ENCODE measurements at places on chromosomes 2 and 18.
A peak's percentile ranks its signal among the peaks of the same experiment; 100 is the strongest.

DNA sequence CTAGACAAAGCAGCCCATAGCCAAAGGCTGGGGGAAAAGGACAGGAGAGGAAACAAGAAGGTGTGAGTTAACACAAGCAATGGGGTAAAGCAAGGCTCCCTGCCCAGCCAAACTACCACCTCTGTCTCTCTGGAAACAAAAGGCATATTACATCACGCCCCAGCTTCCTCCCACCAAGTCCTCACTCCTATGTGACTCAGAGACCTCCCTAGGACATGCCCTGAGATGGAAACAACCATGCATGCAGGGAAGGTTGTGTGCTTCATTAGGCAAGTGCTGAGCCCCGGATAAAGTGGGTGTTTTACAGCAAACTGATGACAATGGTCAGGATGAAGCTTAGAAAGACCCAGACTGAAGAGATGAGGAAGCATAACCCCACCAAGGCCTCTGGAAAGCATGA lies 9.0 kb upstream of the ATRAID start:
- no peak for DNase-seq

DNA sequence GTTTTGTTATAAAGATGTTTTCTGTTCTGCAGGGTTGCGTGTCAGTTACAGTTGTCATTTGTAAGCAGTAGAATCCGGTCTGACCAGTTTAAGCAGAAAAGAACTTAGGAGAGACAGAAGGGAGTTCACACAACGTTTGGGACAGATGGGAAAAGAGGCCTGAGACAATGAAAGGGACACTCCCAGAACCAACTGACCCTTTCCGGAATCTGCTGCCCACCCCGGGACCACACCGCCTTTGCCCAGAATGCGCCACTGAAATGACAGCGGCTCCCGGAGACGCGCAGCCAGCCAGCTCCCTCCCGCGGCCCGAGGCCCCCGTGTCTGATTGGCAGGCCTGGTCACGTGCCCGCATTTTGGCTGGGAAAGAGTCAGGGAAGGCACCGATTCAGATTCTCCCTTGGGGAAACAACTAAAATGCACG lies 244.6 kb downstream of the BCL2 start:
- peak; percentile 74 for DNase-seq

GRCh38 chr2:12980817-12981216 lies 264.1 kb downstream of the TRIB2 start:
- DNase-seq: no peak

- no peak for DNase-seq
Measured at GRCh38 chr18:47062471-47062870, 27.1 kb upstream of the ELOA2 start.

DNA sequence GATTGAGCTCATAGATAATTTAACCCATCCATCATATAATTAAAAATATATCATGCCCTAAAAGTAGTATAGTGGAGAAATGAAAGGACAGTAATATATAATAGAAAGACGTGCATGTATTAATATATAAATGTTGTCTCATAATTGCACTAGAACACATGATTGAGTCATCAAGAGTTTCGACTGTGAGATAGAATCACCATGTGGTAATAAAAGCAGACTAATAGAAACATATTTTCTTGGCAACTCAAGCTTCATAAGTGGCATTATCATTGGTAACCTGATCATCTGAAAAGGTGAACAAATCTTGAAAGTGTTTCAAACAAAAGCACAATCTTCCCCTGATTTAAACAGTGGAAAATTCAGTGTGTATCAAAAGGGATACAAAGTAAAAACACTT lies 188.8 kb downstream of the CYRIA start:
- DNase-seq: no peak
